IPS DF 6.9 (cell line): ENCODE measurements at places on chromosomes 5 and 9.

DNA sequence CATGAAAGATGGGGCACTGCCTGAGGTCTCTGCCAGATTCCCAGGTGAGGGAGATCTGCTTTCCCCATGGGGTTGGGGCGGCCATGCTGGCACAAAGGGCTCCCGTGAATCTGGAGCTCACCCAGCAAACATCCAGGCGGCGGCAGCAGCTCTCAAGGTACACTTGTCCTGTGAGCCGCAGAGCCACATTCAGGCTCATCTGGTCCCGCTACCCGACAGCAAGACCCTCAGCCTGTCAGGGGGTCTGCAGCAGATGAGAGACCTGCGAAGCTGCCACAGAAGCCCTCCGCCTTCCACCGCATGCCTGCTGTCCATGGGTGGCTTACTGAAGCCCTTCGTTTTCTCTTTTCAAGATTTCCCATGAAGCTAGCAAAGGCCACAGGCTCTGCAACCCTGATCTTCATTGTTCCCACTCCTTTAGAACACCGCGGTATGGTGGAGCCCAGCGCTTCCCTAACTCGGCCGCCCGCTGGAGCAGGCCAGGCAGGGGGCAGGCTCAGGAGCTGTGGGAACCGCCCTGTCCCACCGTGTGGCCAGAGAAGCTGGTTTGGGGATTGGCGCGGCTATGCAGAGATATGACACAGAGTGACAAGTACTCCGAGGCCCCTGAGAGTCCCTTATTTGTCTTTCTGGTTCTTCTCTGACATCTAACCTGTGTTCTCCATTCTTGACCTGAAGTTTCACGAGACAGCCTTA lies 8.8 kb downstream of the LRRC14B start:
- no peak for DNase-seq

DNA sequence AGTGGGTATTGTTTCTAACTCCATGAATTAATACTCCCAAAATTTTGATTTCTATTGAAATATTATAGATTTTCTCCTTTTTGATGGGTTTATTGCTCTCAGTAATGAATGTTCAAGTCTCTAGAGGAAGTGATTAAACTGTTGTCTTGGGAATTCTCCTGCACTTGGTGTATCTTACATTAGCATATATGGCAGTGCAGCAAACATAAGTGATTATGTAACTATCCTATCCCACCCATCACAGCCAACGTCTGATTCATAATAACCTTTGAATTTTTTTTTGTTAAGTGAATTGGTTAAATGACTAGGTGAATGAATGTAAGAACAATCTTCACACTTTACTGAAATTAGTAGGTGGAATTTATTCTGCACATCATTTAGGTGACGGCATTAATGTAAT lies 483.7 kb downstream of the TAF11L14 start:
- DNase-seq = no peak

DNA sequence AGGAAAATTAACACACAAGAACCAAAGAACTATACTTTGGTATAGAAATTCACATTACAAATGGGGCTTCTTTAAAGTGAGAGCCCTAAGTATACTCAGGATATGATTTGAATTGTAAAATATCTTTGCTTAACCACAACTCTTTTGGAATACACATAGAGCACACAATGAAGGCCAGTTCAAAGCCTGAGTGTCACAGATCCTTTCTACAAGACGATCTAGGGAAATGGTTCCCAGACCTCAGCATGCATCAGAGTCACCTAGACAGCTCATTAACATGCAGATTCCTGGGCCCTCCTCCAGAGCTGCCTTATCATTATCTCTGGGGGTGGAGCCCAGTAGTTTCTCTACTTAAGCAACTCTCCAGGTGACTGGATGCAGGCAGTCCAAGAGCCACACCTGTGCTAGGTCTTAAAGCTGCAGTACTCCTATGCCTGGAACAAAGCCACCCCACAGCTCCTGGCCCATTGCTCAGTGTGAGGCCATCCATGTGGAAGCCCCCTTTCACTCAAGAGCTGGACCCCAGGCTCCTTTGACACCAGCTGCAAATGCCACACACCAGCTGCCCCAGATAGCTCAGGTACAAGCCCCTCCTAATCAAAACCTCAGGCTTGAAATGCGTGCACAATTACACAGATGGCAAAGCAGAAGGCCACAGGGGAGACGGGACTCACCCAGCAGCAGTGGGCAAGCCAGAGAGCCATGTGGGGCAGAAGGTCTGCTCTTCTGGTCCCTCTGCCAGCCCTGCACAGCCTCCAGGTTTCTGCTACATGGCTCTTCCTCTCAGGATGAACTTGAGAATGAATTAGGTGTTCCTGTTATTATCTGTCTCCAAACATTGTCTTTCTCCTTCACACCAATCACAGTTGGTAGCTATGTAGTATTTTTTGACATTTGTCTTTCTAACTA lies 106.1 kb downstream of the SH3TC2 start:
- DNase-seq = no peak

GRCh38 chr5:149161850-149162249 lies 20.6 kb downstream of the ABLIM3 start:
- no peak for DNase-seq

- no peak for DNase-seq
Measured at GRCh38 chr5:174189654-174190541, 144.4 kb downstream of the NSG2 start.

DNA sequence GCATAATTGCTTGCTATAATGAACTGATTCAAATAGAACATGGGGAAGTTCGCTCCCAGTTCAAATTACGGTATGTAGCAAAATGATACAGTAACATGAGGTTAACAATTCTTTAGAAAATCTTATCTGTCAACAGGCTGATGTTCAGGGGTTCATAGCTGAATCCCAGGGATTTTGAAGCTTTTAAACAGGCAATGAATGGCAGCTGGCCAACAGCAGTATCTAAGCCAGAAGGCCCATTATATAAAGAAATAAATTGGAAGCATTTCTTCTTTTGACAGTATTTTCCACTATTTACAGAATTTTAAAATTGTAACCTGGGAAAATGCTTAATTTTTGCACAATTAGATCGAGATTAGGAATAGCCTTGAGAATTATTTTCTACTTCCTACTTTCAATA lies 126.8 kb downstream of the PDE8B start:
- DNase-seq = no peak
